ENCODE measurements at places on chromosomes 5 and 9. TPM values are rescaled to one million over a fixed set of nuclear protein-coding genes. Genes with fewer than 3 reads are reported as not detected.

Gene NUTM2F
- not detected for total RNA-seq

Gene PCDHB3
- total RNA-seq: 2.0 TPM

Gene FOXD4L4
- not detected for total RNA-seq

Gene C1QTNF2
- total RNA-seq: 1.7 TPM

GRCh38 chr5:14490309-14490711 is 91.3 kb upstream of the OTULINL start:
- DNase-seq: no peak

GRCh38 chr5:16871746-16872339 is 64.2 kb downstream of the MYO10 start:
- no peak for DNase-seq

DNA sequence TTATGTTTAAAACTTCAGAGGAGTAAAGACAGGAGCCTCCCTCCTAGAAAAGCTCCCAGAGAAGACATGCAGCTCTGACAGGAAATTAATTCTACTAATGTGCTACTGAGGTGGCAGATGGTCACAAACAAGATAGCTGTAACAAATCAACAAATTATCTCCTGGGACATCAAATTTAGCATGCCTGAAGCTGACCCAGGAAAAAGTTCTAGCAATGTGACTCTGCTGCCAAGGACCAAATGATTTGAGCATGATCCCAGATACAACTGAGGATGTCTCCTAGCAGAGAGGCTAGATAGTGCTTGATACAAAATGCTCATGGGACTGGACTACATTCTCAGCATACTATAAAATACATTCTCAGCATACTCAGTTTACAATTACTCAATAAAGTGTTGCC is 413.5 kb upstream of the SMC2 start:
- DNase-seq: no peak

GRCh38 chr5:79619854-79620253 is 7.6 kb downstream of the TENT2 start:
- DNase-seq: no peak

GRCh38 chr5:56090793-56091460 is 96.2 kb upstream of the IL6ST start:
- DNase-seq: no peak

DNA sequence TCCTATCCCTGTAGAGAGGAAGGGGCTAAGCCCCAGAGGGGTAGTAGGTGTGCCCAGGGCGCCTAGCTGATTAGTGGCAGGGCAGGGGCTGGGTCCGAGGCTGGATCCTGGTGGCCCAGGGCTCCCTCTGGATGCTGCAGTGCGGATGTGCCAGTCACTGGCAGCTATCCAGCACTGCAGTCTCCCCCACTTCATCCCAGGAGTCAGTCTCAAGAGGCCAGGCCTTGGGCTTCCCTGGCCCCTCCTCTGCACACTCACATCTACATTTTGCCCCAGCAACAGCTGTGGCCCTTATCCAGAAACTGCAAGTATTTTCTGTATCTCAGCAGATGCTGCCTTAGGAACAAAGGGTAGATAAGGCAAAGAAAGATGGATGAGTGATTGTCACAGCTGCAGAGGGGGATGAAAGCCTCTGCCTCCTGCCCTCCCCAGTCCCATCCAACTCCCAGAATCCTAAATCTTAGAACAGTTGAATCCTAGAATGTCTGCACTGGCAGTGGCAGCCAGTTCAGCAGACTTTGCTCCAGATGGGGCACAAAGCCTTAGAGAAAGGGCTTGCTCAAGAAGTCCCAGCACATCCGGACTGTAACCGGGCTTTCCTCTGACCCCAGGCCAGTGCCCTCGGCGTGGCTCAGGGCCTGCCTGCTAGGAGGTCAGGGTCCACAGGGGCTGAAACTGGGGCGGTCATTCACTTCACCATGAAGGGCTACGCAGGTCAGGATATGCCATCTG is 1.6 kb downstream of the ANXA6 start:
- no peak for DNase-seq

All from vagina (tissue), 2 donors.